ENCODE measurements at places on chromosomes 4 and X. TPM values are rescaled to one million over a fixed set of nuclear protein-coding genes. Genes with fewer than 3 reads are reported as not detected.

GRCh38 chr4:3220476-3221183 lies 28.3 kb upstream of the MSANTD1 start:
- no peaks in the 10 kb centered on the region for H3K4me1 ChIP-seq
- no peak overlapping the region for H3K4me3 ChIP-seq
- H3K36me3 ChIP-seq: peaks cover 10% of the 10 kb centered on the region
- no peak for DNase-seq

DNA sequence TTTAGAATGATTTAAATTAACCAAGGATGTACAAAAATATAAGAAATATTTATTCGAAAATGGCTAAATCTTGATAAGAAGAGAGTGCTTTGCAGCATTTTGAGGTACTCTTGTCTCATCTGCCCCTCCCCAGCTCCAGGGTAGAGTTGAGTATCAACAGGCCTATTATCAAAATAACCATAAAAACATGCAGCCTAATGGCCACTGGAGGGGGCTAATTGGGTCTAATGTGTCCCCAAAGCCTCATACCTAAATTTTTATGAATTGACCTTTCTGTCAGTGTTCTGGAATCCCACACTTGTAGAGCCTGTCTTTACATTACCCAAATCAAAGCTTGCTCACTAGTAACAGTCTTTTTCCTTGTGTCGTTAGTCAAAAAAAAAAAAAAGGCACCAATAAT lies 544.9 kb upstream of the CPXCR1 start:
- no peaks in the 10 kb centered on the region for H3K4me1 ChIP-seq
- no peak for DNase-seq

- no peaks in the 10 kb centered on the region for H3K27me3 ChIP-seq
- DNase-seq: no peak
- no peaks in the 10 kb centered on the region for H3K4me1 ChIP-seq
- H3K4me3 ChIP-seq: no peak overlapping the region
These were observed 634.6 kb upstream of the FTHL17 start for GRCh38 chrX:31706466-31706865.

GRCh38 chr4:168917138-168917779 lies 92.8 kb downstream of the CBR4 start:
- H3K27me3 ChIP-seq: no peaks in the 10 kb centered on the region
- H3K36me3 ChIP-seq: no peaks in the 10 kb centered on the region
- no peak overlapping the region for H3K27ac ChIP-seq
- no peak for DNase-seq

DNA sequence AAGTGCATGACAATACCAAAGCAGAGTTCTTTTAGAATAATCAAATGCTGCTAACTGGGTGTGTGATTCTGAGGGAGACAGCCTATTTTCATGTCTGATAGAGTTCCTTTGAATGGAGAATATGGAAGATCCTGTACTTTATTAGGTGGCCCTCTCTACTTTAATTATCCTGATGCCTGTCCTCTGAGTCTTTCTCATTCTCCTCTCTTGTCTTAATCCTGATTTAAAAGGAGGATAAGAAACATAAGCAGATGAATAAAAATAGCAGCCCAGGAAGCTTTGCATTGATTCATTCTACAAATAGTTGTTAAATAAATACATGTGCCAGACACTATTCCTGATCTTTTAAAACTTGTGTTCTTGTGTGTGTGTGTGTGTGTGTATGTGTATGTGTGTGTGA lies 387.3 kb downstream of the SPRY1 start:
- no peak overlapping the region for H3K4me3 ChIP-seq
- H3K27me3 ChIP-seq: no peaks in the 10 kb centered on the region

DNA sequence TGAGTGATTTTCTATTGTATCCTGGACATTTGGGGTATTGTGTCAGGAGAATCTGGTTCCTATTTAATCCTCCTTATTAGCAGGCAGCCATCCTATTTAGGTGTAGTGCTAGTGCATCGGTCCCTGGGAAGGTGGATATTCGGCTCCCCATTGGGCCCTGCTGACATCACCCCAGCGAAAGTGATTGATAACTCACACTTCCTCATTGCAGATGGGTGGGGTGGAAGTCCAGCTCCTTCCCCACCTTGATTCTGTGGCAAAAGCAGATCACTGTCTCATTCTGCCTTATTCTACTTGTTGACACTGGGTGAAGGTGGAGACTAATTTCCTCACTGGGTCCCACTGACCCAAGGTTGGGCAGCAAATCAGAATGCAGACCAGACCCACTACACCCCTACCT lies 23.2 kb upstream of the BRS3 start:
- no peaks in the 10 kb centered on the region for H3K27me3 ChIP-seq
- no peaks in the 10 kb centered on the region for H3K36me3 ChIP-seq
- no peaks in the 10 kb centered on the region for H3K4me1 ChIP-seq
- H3K27ac ChIP-seq: no peak overlapping the region

GRCh38 chr4:114599231-114599902 lies 760 bp downstream of the UGT8 start:
- H3K4me3 ChIP-seq: peak overlapping the region; percentile 56
- DNase-seq: peak; percentile 68
- no peaks in the 10 kb centered on the region for H3K27me3 ChIP-seq
- no peaks in the 10 kb centered on the region for H3K4me1 ChIP-seq
- peak overlapping the region; percentile 90 for H3K27ac ChIP-seq

The TMSB15C gene
- total RNA-seq: 0.89 TPM

DNA sequence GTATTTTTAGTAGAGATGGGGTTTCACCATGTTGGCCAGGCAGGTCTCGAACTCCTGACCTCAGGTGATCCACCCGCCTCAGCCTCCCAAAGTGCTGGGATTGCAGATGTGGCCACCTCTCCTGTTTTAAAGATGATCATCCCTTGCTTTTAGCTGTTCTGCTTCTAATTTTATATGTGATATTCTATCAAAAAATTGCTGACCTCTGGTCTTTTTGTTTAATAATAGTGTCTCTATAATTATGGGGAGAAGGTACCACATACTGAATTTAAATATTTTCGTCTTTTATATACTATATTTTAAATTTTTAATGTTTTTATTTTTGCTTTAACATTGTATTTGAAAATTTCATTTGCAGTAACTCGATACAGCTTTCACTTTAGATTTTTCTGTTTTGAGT lies 15.6 kb downstream of the USP9X start:
- no peaks in the 10 kb centered on the region for H3K27me3 ChIP-seq
- H3K4me1 ChIP-seq: peaks cover 4% of the 10 kb centered on the region
- no peak for DNase-seq
- no peak overlapping the region for H3K27ac ChIP-seq
- H3K4me3 ChIP-seq: no peak overlapping the region

DNA sequence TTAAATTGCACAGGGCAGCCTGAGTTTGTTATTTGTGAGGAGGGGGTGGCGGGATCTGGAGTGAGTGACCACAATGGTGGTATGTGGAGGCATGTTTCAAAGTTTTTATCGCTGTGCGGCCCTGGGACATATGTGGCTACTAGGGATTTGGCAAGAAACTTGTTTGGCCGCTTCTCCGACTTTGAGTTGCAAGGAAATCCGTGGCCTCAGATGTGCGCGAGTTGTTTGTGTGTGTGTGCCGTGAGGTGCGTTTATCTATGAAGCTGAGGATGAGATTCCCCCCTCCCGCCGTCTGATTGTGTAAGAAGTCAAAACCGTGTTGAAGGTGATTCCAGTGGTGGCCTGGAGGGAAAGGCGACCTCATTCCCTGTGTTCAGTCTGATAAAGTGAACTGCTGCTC lies 1.4 kb downstream of the JADE3 start:
- no peaks in the 10 kb centered on the region for H3K36me3 ChIP-seq
- H3K4me3 ChIP-seq: peak overlapping the region; percentile 66
- H3K4me1 ChIP-seq: no peaks in the 10 kb centered on the region
- peak; percentile 18 for DNase-seq

The FMR1 gene
- 45.0 TPM for total RNA-seq

The CXCL13 gene
- total RNA-seq: 1.1 TPM

The ZNF732 gene
- total RNA-seq: 1.4 TPM

DNA sequence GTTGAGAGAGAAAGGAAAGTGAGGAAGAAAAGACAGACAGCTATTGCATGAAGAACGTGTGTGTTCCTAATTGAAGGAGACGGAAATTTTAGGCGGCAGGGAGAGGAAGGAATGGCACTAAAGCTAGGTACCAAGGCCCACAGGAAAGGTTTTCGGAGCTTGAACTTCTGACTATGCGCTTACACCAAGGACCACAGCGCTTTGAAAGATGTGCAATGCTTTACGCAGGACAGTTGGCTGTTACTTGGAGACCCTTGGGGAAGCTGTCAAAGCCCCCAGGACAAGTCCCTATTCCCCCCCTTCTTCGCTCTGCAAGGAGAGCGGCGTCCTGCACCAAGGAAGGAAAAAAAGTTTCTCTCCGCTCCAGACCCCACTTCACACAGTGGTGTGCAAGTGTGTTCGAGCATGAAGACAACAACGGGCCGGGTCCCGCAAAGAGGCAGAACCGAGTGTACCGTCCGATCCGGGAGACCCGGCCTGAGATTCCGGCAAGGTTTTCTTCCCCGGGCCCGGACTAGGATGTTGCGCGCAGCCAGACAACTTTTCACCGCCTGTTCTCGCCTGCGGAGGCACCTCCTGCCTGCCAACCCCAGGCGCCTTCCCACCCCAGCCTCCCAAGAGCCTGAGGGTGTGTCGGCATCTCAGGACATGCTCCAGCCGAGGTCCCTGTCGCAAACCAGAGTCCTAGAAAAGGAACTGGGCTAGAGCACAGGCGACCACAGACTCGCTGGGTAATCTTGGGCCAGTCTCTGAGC lies 896 bp downstream of the KDR start:
- H3K4me3 ChIP-seq: peak overlapping the region; percentile 13
- no peak for DNase-seq
- H3K36me3 ChIP-seq: no peaks in the 10 kb centered on the region
- H3K4me1 ChIP-seq: no peaks in the 10 kb centered on the region
- peaks cover 21% of the 10 kb centered on the region for H3K27me3 ChIP-seq

DNA sequence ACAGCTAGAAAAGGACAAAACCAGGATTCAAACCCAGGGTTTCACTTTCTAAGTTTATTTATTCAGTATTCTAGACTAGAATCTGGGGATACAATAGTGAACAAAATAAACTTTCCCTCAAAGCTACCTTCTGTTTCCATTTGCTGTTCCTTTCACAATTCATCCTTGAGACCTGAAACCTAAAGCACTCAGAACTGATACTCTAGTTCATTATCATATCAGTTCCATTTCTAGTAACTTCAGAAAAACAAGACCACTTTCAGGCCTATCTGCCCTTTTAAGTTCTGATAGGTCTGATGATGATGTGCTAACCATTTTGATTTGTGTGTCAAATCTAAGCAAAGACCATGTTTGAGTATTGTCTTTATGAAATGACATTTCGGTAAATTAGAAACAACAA lies 7.8 kb upstream of the XK start:
- H3K27me3 ChIP-seq: no peaks in the 10 kb centered on the region
- no peak overlapping the region for H3K27ac ChIP-seq
- H3K4me3 ChIP-seq: no peak overlapping the region
- H3K36me3 ChIP-seq: no peaks in the 10 kb centered on the region
- peaks cover 3% of the 10 kb centered on the region for H3K4me1 ChIP-seq

DNA sequence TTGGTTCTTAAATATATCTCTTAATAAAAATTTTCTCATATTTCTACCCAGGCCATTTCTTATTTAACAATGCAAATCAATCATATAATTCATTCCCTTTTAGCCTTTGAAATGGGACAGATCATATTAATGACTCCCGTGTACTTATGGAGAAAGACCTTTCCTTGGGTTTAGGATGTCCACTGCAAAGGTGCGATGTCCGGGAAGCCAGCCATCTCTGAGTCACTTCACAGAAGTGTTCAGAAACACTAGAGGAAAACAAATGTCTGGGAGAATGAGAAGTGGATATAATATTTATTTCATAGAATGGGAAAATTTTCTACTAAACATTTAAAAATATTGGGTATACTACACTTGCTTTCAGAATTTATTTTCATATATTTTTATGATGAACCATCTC lies 15.3 kb downstream of the INTU start:
- H3K27me3 ChIP-seq: no peaks in the 10 kb centered on the region
- H3K27ac ChIP-seq: no peak overlapping the region
- no peaks in the 10 kb centered on the region for H3K36me3 ChIP-seq
- DNase-seq: no peak

GRCh38 chrX:25925946-25926345 lies 212.2 kb upstream of the MAGEB18 start:
- no peak overlapping the region for H3K4me3 ChIP-seq
- no peaks in the 10 kb centered on the region for H3K36me3 ChIP-seq
- H3K27ac ChIP-seq: no peak overlapping the region
- no peaks in the 10 kb centered on the region for H3K4me1 ChIP-seq
- H3K27me3 ChIP-seq: no peaks in the 10 kb centered on the region

All from colonic mucosa (tissue), 4 donors.